A673 (cell line): ENCODE measurements at places on chromosomes 5 and 9.
A peak's percentile ranks its signal among the peaks of the same experiment; 100 is the strongest.

- DNase-seq = no peak
- no peaks in the 10 kb centered on the region for H3K36me3 ChIP-seq
- H3K27me3 ChIP-seq = peaks cover 29% of the 10 kb centered on the region
- H3K4me1 ChIP-seq = no peaks in the 10 kb centered on the region
- no peak overlapping the region for H3K4me3 ChIP-seq
Observed at GRCh38 chr5:148176480-148176879, 8.1 kb downstream of the SPINK14 start.

DNA sequence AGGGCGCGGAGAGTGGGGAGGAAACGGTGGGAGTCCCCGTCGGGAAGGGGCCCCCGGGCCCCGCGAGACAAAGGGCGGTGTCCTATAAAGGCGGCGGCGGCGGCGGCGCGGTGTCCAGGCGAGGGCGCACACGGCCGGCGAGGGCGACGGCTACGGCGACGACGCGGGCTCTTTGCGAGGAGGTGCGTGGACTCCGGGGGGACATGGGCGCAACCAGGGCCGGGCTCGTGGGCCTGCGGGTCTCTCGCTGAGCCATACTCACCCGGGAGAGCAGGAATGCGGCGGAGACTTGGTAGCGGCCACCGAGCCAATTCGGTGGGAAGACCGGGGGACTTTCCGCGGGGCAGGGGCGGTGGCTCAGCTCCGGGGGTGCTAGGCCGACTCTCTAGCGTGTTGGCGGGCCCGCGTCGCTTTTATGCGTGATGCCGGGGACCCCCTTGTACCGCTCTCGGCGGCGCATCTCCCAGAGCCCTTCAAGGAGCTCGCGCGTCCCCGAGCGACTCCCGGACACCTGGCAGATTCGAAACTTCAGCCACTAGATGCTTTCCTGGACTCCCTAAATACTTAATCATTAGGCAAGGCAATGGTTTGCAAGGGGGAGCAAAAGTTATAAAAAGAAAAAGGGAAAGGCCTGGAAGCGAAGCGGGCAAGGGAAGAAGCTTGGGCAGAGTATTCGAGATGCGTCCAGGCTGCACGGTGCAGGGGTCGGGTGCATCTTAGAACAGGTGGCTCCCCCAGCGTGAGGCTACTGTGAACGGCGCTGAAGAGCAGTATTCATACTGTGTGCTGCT lies 5.9 kb upstream of the TAL2 start:
- DNase-seq = peak; percentile 15
- H3K27ac ChIP-seq = no peak overlapping the region
- H3K4me3 ChIP-seq = peak overlapping the region; percentile 42
- no peaks in the 10 kb centered on the region for H3K36me3 ChIP-seq

DNA sequence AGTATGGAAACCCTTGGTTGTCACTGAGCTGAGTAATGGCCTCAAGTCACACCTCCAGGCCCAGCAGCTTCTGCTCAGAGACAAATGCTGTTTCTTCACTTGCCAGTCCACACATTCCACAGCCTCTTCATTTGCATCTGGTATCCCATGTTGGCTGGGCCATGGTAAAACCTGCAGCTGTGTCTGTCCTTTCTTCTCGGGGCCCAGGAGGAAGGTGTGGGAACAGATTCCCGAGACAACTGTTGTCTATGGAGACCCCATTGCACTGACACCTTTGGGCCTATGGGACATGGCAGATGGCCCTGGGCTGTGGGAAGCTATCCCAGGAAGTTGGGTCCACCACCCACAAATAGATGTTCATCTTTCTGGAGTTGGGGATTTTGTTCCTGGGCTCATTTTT lies 85.1 kb downstream of the MACROH2A1 start:
- no peak overlapping the region for H3K27ac ChIP-seq
- no peak overlapping the region for H3K4me3 ChIP-seq
- no peak for DNase-seq
- H3K36me3 ChIP-seq = no peaks in the 10 kb centered on the region
- H3K27me3 ChIP-seq = no peaks in the 10 kb centered on the region

GRCh38 chr5:66864240-66864884 lies 268.2 kb downstream of the MAST4 start:
- no peak overlapping the region for H3K27ac ChIP-seq
- H3K27me3 ChIP-seq = no peaks in the 10 kb centered on the region
- no peaks in the 10 kb centered on the region for H3K4me1 ChIP-seq
- H3K36me3 ChIP-seq = no peaks in the 10 kb centered on the region
- no peak overlapping the region for H3K4me3 ChIP-seq

GRCh38 chr5:143524338-143524945 lies 121.0 kb upstream of the NR3C1 start:
- H3K4me1 ChIP-seq = no peaks in the 10 kb centered on the region
- no peaks in the 10 kb centered on the region for H3K27me3 ChIP-seq
- H3K4me3 ChIP-seq = no peak overlapping the region
- H3K36me3 ChIP-seq = no peaks in the 10 kb centered on the region
